ENCODE measurements at places on chromosomes 1 and 21. TPM values are rescaled to one million over a fixed set of nuclear protein-coding genes. Genes with fewer than 3 reads are reported as not detected.

Gene HRNR
- 0.06 TPM for total RNA-seq

- no peak overlapping the region for H3K4me3 ChIP-seq
- H3K27me3 ChIP-seq, result no peaks in the 10 kb centered on the region
- no peak overlapping the region for H3K27ac ChIP-seq
- H3K36me3 ChIP-seq, result no peaks in the 10 kb centered on the region
Observed at GRCh38 chr1:80113168-80114038, 1106.9 kb upstream of the ADGRL4 start.

DNA sequence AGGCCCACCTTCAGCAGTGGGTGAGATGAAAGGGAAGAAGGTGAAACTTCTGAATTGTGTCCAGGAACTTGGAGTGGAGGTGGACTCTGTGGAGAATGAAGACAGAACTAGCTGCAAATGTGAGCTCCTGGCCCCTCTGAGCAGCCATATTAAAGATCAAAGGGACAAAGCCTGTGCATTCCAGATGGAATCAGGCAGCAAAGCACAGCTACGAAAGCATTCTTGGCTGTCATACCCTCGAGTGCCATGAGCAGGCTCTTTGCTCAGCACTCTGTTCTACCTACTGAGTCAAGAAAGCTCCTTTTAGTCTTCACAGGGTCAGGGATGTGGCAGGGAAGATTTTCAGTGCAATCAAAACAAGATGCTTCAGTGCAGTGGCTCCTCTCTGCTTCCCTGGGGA lies 86.3 kb upstream of the TSPAN2 start:
- H3K36me3 ChIP-seq, result no peaks in the 10 kb centered on the region
- H3K27ac ChIP-seq, result no peak overlapping the region
- no peaks in the 10 kb centered on the region for H3K27me3 ChIP-seq

GRCh38 chr1:236618507-236618906 lies 14.2 kb upstream of the HEATR1 start:
- no peaks in the 10 kb centered on the region for H3K4me1 ChIP-seq
- H3K4me3 ChIP-seq, result no peak overlapping the region
- no peak for DNase-seq

Gene PGBD5
- 28.1 TPM for total RNA-seq

GRCh38 chr1:19752083-19752696 lies 47.5 kb downstream of the TMCO4 start:
- no peaks in the 10 kb centered on the region for H3K4me1 ChIP-seq
- H3K27ac ChIP-seq, result no peak overlapping the region
- no peak for DNase-seq
- H3K36me3 ChIP-seq, result no peaks in the 10 kb centered on the region
- no peaks in the 10 kb centered on the region for H3K27me3 ChIP-seq
- no peak overlapping the region for H3K4me3 ChIP-seq

DNA sequence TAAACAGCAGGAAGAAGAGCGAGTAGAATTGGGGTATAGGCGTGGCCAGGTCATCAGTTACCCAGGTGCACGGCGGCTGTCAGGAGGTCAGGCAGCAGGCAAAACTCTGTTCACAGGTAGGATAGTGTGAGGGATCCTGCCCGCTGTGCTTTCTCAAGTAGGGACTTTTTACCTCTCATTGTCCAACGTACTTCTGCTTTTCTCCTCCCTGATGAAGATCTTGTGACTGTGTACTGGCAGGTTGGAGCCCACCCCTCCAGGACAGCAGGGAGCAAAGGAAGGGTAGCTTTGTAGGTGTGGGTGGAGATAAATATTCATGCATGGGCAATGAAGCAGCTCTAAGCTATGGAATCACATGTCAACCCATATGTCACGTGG lies 373.5 kb downstream of the KIF26B start:
- H3K4me3 ChIP-seq, result no peak overlapping the region
- no peaks in the 10 kb centered on the region for H3K27me3 ChIP-seq
- no peak for DNase-seq
- no peaks in the 10 kb centered on the region for H3K36me3 ChIP-seq
- H3K27ac ChIP-seq, result no peak overlapping the region
- H3K4me1 ChIP-seq, result no peaks in the 10 kb centered on the region

GRCh38 chr1:46903481-46903880 lies 37.8 kb downstream of the CYP4A11 start:
- H3K36me3 ChIP-seq, result no peaks in the 10 kb centered on the region
- no peaks in the 10 kb centered on the region for H3K27me3 ChIP-seq
- H3K4me3 ChIP-seq, result no peak overlapping the region

DNA sequence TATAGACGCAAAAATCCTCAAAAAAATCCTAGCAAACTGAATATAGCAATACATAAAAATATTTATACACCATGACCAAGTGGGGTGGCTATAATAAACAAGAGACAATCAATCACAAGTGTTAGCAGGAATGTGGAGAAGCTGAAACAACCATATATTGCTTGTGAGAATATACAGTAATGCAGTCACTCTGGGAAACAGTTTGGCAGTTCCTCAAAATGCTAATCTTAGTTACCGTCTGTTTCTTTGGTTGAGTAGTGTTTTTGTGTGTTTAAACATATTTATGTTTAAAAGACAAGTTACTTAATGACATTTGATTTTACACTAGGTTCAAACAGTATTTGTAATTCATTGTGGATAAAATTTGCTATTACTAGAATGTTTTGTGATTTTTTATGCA lies 792.0 kb downstream of the LTN1 start:
- H3K4me3 ChIP-seq, result no peak overlapping the region
- no peaks in the 10 kb centered on the region for H3K36me3 ChIP-seq
- H3K27ac ChIP-seq, result no peak overlapping the region
- DNase-seq, result no peak
- no peaks in the 10 kb centered on the region for H3K4me1 ChIP-seq
- H3K27me3 ChIP-seq, result no peaks in the 10 kb centered on the region
